ENCODE measurements at places on chromosomes 1 and 21.

- no peak for DNase-seq
Observed at GRCh38 chr1:218395916-218396315, 50.8 kb downstream of the TGFB2 start.

- DNase-seq = no peak
Observed at GRCh38 chr1:88398338-88398737, 285.7 kb upstream of the PKN2 start.

- DNase-seq = no peak
Observed at GRCh38 chr21:45018131-45019075, 56.0 kb upstream of the ADARB1 start.

GRCh38 chr1:151047925-151048644 is 534 bp downstream of the C1orf56 start:
- peak; percentile 52 for DNase-seq

DNA sequence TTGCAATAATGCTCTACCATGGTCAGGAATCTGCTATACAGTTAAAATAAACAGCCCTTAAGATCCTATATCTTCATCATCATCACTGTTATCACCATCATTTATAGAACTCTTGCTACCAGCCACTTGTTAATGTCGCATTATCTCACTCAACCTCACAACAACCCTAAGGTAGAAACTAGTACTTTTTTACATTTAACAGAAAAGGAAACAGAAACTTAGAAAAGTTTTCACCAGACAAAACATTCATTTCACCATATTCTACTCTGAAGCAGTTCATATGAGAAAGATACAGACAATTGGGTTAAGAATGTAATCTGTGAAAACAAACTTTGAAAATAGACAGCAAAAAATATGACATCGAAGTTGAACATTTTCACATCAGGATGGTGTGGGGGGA is 262.6 kb downstream of the ATG4C start:
- no peak for DNase-seq

DNA sequence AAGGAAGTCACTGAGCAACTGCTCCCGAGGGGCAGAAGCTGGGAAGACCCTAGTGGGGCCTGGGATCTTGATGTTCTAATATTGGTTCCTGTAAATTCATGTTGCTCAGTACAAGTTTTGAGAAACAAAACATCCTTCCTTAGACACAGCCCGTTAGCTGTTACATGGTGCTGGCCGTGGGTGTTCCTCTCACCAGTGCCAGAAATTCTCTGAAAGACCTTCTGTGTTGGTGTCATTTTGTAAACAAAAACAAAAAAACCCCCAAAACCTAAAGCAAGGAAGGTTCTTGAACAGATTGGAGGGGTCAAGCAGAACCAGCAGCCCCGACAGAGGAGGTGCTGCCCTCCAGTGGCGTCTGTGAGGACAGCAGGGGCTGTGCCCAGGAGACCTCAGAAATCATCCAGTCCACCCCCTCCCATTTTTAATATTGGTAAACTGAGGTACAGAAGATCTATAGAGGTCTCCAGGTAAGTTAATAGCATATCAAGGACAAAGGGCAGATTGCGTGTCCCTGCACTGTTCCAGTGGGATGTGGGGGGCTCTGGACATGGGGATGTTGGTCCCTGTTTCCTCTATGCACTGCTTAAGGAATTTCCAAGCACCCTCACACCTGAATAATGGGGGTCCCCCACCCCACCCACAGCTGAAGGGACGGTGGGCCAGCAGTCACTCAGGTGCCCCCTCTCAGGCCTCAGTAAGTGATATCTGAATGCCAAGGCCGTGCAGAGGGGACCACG is 38.2 kb downstream of the SLC2A7 start:
- DNase-seq = peak; percentile 16

DNA sequence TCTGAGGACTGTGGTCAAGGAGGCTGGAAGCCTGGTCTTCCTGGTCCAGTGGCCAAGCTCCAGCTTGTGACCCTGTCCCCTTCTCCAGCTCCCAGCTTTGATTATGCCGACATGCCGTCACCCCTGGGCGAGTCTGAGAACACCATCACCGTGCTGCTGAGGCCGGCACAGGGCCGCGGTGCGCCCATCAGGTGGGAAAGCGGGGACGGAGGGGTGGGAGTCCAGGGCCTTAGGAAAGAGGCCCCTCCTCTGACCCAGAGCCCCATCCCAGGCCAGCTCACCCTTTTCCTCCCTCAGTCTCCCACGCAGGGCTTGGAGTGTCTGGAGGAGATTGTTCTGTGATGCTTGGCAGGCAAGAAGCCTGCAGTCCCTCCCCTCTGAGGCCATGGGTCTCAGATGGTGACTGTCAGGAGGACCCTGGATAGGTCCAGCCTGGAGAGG is 43.6 kb downstream of the PTPRU start:
- DNase-seq = no peak

DNA sequence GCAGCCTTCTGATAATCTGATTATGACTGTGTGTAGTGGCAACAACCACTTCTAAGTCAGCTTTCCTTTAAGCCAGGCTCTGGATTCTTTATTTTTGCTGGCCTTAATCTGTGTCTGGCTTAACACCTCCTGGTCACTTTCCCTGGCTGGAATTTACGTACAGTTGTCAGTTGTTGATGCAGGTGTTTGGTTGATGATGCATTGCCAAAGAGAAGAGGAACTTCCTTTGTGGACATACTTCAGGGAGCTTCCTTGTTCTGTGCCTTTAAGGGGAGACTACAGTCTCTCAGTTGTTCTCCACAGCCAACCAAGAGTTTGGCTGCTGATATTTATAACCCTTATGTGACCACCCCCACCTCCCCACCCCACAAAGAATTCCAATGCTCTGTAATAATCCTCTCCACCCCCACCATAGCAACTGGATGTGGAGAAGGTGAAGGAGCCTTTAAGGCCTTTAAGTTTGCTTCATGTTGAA is 96.0 kb upstream of the BMP8A start:
- no peak for DNase-seq

- no peak for DNase-seq
Observed at GRCh38 chr1:5634893-5635292, 357.3 kb downstream of the NPHP4 start.

DNA sequence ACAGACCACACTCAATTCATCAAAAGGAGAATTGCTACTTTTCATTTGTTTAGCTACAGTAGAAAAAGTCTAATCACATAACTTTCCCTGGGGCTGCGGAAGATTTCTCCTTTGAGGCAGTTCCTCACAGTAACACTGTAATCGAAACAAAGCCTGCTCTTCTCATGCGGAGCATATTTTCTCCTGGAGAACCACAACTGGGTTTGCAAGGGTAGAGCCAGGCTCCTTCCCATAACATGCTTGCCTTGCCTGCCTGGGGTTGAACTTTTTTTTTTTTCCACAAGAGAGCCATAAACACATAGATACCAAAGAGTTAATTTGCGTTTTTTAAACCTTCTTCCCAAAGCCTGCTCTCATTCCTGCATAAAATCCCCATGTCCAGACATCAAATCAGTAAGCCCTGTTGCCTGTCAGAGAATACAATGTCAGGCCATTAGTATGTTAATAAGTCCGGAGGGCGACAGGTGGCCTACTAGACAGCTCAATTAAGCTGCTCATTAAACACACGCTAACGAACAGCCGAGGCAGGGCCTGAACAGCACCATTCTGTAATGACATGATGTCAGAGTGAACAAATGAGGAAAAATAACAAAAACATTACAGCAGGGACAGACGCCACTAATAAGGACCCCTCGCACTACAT is 107.1 kb upstream of the OLIG2 start:
- no peak for DNase-seq

DNA sequence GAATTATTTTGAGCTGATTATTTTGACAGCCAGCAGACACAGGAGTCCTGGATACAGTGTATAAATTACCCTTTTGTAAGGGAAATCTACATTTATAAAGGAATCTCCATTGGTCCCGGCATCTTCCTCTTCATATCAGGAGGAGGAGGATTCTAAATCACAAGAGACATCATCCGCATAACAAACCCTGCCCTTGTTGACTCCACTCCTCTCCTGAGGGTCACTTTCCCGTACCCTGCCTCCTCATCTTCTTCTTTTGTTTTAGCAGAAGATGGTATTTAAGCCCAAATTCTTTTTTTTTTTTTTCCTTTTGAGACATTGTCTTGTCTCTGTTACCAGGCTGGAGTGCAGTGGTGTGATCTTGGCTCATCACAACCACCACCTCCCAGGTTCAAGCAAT is 14.6 kb upstream of the PKNOX1 start:
- DNase-seq = no peak

GRCh38 chr1:207499573-207499972 is 3.6 kb downstream of the CR1 start:
- DNase-seq = peak; percentile 79

DNA sequence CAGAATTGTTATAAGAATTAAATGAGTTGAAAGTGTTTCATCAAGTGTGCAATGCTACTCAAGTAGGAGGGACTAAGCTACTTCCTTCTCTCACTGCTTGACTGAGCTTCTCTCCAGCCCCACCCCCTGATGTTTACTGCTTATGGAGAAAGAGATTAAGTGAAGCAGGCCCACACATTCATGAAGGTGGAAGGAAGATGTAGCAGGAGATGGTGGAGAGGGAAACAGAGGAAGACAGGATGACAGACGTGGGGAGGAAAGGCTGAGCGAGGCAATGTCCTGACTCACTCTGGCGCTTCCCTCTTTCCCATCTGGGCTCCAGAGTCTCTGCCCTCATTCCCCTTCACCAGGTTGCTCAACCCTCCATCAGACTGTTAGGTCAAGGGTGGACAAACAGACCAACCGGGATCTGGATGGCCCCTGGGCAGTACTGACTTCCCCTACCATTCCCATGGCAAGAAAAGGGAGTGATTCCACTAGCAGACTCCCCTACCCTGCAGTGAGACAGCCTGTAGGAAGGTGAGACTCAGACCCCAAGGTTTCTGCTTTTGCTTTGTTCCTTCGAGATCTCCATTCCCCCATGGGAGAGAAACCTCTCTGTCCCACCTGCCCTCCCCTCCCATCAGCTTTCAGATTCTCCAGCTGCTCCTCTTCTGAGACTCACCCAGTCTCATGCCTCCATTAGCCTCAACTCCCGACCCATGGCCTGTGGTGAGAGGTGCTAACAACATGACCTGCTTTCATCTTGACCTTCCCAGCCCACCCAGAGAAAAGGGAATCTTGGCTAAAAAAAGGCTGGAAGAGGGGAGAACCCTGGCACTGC is 3.1 kb upstream of the ARHGEF2 start:
- peak; percentile 82 for DNase-seq

GRCh38 chr1:19360016-19360415 is 47.9 kb downstream of the SLC66A1 start:
- no peak for DNase-seq

DNA sequence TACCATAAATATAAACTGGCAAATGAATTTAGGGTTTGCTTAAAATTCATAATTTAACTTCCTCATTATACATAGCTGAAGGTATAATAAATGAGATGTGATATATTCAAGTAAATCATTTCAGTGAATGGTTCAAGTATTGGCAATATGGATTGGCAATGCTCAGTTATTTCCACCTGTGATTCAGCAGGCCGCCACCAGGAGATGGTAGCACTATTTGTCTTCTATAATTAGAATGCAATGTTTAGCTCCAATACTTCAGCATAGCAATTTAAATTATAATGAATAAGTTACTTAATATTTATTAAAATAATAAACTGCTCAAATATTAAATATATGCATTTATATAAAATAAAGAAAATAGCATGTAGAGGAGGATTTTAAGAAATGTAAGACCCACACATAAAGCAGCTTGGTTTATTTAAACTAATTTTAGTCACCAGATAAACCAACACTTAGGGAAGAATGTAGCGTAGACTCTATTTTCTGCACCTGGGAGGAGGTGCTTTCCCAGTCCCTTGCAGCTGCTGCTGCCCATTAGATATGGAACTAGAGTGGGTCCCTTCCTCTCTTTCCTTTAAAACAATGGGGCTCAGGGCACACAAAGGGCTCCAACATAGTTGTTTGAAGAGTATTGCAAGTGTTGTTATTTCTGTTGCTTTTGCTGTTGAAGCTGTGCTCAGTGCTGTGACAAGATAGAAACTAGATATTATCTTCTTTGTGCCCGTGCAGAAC is 62.1 kb downstream of the PLPPR4 start:
- no peak for DNase-seq

DNA sequence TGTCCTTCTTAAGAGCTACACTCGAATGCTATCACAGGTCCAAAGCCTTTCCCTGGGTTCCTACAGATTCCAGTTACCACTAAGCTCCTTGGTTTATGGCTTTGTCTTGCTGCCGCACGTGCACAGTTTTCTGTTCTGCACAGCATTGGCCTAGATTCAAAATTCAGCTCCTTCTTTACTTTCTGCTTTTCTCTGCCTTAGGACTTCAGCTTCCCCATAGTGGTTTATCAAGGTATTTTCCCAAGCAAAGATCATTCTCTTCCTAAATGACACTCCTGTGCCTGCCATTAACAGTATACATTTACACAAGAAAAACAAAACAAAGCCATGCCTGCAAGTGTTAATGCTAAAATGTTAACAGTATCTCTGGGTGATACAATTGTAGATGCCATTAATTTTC is 41.8 kb downstream of the PTPRU start:
- DNase-seq = no peak

GRCh38 chr1:22472596-22472995 is 20.9 kb downstream of the ZBTB40 start:
- DNase-seq = no peak

GRCh38 chr1:208202333-208202995 is 41.7 kb downstream of the PLXNA2 start:
- DNase-seq = no peak

Data from inflammatory macrophage (primary cell).